Naive thymus-derived CD4-positive, alpha-beta T cell (primary cell): ENCODE measurements at places on chromosomes 3 and 15. TPM values are rescaled to one million over a fixed set of nuclear protein-coding genes. Genes with fewer than 3 reads are reported as not detected.

The NEK11 gene
- total RNA-seq, result 4.4 TPM

The SPESP1 gene
- 0.56 TPM for total RNA-seq

DNA sequence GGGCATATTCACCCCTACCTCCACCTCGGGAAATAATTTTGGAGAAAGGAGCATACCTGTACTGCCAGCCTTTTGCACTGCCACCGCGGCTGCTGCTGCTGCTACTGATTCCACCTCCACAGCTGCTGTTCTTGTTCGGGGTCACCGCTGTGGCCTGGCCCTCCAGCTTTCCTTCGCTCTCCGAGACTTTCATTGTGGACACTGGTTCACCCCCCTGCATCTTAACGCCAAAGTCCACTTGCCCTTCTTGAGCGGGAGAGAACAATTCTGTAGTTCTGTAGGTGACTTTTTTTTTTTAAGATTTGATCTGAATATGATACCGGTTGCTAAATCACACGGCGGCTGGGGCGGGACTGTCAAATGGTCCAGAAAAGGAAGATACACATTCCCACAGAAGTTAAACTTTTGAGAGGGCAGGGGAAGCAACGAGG is 701 bp downstream of the OSBPL11 start:
- DNase-seq, result no peak
- peak overlapping the region; percentile 82 for H3K4me3 ChIP-seq
- H3K27me3 ChIP-seq, result no peaks in the 10 kb centered on the region
- H3K27ac ChIP-seq, result peak overlapping the region; percentile 90
- no peaks in the 10 kb centered on the region for H3K36me3 ChIP-seq

GRCh38 chr3:3101660-3102458 is 8.3 kb downstream of the IL5RA start:
- H3K4me3 ChIP-seq, result no peak overlapping the region
- no peaks in the 10 kb centered on the region for H3K4me1 ChIP-seq
- H3K36me3 ChIP-seq, result no peaks in the 10 kb centered on the region
- no peak overlapping the region for H3K27ac ChIP-seq

- no peaks in the 10 kb centered on the region for H3K4me1 ChIP-seq
- no peaks in the 10 kb centered on the region for H3K36me3 ChIP-seq
Observed at GRCh38 chr15:74274470-74275038, 38.4 kb downstream of the CCDC33 start.

GRCh38 chr3:8604988-8605387 is 39.6 kb downstream of the SSUH2 start:
- H3K4me3 ChIP-seq, result no peak overlapping the region
- H3K4me1 ChIP-seq, result no peaks in the 10 kb centered on the region
- no peak for DNase-seq

DNA sequence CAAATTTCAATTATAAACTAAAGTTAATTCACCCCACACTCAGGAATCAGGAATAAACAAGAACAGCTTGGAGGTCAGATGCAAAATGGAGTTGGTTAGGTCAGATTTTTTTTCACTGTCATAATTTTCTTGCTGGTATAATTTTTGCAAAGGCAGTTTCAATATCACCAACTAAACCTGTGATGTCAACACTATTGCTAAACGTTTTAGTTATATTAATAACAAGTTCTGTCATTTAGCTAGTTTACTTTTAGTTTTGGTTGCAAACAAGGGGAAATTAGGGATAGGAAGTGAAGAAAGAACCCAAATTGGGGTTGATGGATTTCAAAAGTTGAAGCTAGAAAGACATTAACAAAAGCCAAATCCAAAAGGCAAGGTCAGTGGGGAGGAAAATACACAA is 4.6 kb upstream of the CPB1 start:
- no peak for DNase-seq
- no peak overlapping the region for H3K4me3 ChIP-seq
- H3K27me3 ChIP-seq, result no peaks in the 10 kb centered on the region
- no peaks in the 10 kb centered on the region for H3K4me1 ChIP-seq
- no peak overlapping the region for H3K27ac ChIP-seq

DNA sequence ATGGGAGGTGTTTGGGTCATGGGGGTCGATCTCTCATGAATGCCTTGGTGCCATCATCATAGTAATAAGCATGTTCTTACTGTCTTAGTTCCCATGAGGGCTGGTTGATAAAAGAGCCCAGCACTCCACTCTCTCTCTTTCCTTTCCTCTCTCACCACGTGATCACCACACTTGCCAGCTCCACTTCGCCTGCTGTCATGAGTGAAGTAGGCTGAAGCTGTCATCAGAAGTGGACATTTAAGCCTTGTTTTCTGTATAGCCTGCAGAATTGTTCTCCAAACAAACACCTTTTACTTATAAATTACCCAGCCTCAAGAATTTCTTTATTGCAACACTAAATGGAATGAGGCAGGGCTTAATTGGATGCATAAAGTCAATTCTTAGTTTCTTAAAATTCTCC is 6.1 kb downstream of the OR5H1 start:
- no peaks in the 10 kb centered on the region for H3K36me3 ChIP-seq
- H3K27me3 ChIP-seq, result no peaks in the 10 kb centered on the region
- H3K4me3 ChIP-seq, result no peak overlapping the region
